Placental epithelial cell (primary cell): ENCODE measurements at places on chromosomes 1 and 21. TPM values are rescaled to one million over a fixed set of nuclear protein-coding genes. Genes with fewer than 3 reads are reported as not detected.

Gene ATP1A1
- total RNA-seq: 89.5 and 164 TPM in 2 replicates

Gene RIMS3
- under 0.01 and 0.65 TPM in 2 replicates for total RNA-seq

Gene PPM1J
- 5.2 and 6.3 TPM in 2 replicates for total RNA-seq

Gene MAP3K6
- total RNA-seq: 28.3 and 35.2 TPM in 2 replicates

Gene SMCP
- total RNA-seq: not detected in 2 replicates
